CD4-positive, alpha-beta T cell (primary cell): ENCODE measurements at places on chromosomes 6 and 20. TPM values are rescaled to one million over a fixed set of nuclear protein-coding genes. Genes with fewer than 3 reads are reported as not detected.

The BPIFB2 gene
- total RNA-seq, result not detected

The NOX3 gene
- total RNA-seq, result not detected

GRCh38 chr20:61940976-61941720 is 124.5 kb downstream of the TAF4 start:
- no peaks in the 10 kb centered on the region for H3K36me3 ChIP-seq
- no peak overlapping the region for H3K27ac ChIP-seq
- no peaks in the 10 kb centered on the region for H3K27me3 ChIP-seq
- DNase-seq, result no peak

GRCh38 chr6:152068622-152069261 is 261.3 kb downstream of the ESR1 start:
- H3K27ac ChIP-seq, result no peak overlapping the region
- no peak overlapping the region for H3K4me3 ChIP-seq
- H3K36me3 ChIP-seq, result no peaks in the 10 kb centered on the region
- no peaks in the 10 kb centered on the region for H3K27me3 ChIP-seq
- H3K4me1 ChIP-seq, result no peaks in the 10 kb centered on the region

DNA sequence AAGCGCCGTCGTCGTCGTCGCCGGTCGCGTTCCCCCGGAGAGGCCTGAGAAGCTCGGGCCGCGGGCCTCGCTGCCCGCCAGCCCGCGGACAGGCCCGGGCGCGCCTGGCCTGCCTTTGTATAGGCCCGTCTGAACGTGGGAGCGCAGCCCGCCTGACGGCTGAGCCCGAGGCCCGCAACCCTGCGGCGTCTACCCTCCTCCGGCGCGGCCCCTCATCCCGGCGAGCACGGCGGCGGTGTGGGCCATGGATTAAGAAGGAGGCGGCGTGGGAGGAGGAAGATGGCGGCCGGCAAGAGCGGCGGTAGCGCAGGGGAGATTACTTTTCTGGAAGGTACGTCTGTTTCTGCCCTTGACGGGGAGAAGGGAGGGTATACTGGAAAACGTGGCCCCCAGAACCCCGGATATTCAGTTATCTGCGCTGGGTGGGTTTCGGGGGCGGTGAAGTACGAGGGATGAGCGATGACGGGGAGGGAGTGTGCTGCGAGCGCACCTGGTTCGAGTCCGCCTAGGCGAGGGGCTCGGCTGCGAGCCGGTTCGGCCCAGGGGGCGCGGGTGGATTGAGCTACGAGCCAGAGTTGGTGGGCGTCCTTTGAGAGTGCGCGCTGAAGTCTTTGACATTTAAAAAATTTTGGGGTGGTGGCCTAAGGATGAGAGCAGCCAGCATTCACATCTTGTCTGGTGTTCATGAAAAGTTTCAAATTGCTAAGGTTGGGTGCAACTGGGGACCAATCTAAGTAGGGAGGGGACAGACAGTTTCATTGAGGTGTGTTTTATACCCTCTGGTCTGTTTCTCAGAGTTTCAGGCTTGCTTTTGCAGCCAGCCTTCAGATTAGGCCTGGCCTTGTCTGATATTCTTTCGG is 796 bp downstream of the SENP6 start:
- no peaks in the 10 kb centered on the region for H3K27me3 ChIP-seq
- H3K27ac ChIP-seq, result peak overlapping the region; percentile 92
- H3K4me1 ChIP-seq, result peaks cover 42% of the 10 kb centered on the region
- peaks cover 4% of the 10 kb centered on the region for H3K36me3 ChIP-seq

DNA sequence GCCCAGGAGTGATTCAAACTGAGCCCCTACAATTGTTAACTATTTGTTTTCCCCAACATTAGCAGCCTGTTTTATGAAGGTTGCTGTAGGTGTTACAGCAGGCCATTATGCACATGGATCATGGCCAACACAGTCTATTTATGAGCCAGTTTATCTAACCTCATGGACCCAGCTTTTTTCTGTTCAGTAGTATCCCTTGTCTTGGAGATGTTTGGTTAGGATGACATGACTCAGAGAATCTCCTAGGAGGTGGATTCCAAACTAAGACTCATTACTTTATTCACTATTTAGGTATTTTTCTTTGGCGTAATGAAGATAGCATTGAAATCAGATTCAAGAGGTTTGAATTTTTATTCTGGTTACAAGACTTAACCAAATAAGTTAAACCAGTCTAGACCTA is 62.8 kb upstream of the TFB1M start:
- H3K4me1 ChIP-seq, result no peaks in the 10 kb centered on the region
- no peak for DNase-seq
- H3K27me3 ChIP-seq, result no peaks in the 10 kb centered on the region
- H3K36me3 ChIP-seq, result no peaks in the 10 kb centered on the region
- H3K4me3 ChIP-seq, result no peak overlapping the region

DNA sequence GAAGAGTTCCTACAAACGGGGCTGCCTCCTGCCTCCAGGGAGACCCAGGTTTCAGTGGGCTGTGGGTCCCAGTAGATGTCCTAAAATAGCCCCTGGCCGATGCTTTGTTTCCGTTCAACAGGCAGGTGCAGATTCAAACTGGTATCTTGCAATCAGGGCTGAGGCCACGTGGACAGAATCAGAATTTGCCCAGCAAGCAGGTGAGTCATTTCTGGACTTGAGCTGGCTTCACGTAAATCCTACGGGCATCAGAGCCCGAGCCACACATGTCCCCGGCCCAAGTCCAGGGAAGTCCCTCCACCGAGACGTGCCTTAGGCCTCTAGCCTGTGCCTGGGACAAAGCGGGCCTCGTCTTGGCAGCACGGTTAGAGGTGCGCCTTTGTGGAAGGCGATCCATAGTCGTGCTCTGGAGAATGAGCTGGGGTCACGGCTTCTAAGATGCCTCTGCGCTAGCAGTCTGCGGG is 101.6 kb upstream of the FRMD1 start:
- no peaks in the 10 kb centered on the region for H3K4me1 ChIP-seq
- H3K36me3 ChIP-seq, result no peaks in the 10 kb centered on the region
- H3K27me3 ChIP-seq, result no peaks in the 10 kb centered on the region

- no peaks in the 10 kb centered on the region for H3K4me1 ChIP-seq
- no peak for DNase-seq
- H3K36me3 ChIP-seq, result no peaks in the 10 kb centered on the region
These were observed 89.1 kb downstream of the PSMG4 start for GRCh38 chr6:3347826-3348225.

DNA sequence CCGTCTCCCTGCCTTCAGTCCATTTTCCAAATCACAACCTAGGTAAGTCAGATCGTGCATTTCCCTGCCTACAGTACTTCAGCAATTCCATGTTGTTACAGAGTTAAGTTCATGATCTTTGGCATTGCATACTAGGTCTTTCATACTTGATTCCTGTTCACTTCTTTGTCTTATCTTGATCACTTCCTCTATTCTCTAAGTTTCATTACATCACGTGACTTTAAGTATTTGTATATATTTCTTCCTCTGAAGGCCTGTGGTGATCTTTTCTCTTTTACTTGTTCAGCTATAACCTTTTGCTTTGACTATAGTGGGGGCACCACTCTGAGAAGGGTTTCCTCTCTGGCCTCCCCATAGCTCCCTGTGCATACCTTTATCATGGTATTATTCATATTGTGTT is 100.2 kb downstream of the TRMT11 start:
- H3K4me3 ChIP-seq, result no peak overlapping the region
- no peaks in the 10 kb centered on the region for H3K36me3 ChIP-seq
- H3K4me1 ChIP-seq, result no peaks in the 10 kb centered on the region
- H3K27me3 ChIP-seq, result no peaks in the 10 kb centered on the region
